ENCODE measurements at places on chromosomes 1 and 21. TPM values are rescaled to one million over a fixed set of nuclear protein-coding genes. Genes with fewer than 3 reads are reported as not detected.

- no peak for DNase-seq
Measured at GRCh38 chr1:184212649-184213314, 161.3 kb downstream of the TSEN15 start.

DNA sequence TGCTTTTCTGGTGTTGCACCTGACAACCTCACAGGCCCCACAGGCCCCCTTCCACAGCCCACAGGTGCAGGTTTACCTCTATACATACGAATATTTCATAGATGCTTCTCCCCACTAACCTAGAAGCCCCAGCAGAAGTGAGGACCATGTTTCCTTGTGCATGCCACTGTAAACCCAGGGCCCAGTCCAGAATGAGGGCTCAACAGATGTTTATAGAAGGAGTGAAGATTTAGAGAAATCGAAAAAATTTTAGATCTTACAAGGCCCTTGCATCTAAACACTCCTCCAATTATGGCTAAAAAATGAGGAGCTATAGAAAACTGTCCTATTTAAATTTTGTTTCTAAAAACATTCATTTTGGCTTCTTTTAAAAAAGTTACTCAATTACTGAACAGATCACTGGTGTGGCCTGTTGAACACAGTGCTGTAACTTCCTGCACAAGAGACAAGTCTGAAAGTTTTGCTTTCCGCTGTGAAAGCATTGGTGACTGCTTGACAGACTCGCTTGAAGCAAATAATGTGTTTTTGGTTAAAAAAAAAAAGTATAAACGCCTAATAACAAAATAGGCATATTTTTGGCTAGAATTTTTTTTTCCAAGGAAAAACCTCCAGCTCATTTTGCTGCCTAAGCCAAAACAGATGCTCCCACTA, 1.2 kb downstream of the ABCB10 start:
- DNase-seq: peak; percentile 16

DNA sequence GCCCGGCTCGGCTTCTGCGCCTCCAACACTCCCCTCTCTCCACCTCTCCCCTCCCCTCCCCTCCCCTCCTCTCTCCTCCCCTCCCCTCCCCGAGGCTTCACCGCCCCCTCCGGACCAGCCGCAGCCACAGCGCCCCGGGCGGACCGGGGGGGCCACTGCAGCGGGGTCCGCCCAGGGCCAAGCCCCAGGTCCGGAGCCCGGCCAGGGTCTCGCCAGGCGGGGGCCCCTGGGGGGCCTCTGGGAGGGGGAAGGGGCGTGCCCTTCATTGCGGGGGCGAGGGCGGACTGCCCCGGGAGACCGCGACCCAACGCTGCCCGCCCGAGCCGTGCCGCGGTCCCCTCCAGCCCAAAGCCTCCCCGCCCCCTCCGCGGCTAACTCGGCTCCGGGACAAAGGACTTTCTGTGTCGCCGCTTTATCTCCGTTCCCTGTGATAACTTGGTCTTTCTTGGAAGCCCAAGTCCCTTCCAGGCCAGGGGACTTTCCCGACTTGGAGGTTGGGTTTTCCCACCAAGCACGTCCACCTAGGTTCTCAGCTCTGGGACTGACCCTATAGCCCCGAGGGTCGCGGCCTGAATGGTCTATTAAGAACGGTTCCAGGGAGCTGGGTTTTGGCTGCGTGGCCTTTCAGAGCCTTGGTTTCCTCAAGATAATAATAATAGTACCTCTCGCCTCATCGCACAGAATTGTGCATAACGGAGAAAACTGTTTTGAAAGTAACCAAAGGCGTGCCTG, at the start of gene UBQLN4:
Gene UBQLN4, minus strand, starts transcription at position 31 of the 732 bp plus-strand sequence. CDS start 97 bp downstream, outside the sequence.
- DNase-seq: peak; percentile 90

- peak; percentile 32 for DNase-seq
Measured at GRCh38 chr1:205983925-205984725, 19.1 kb downstream of the RAB7B start.

GRCh38 chr1:101119289-101119688, 93.7 kb upstream of the DPH5 start:
- no peak for DNase-seq

- no peak for DNase-seq
Measured at GRCh38 chr1:228979325-228979699, 244.0 kb downstream of the RHOU start.

- no peak for DNase-seq
Measured at GRCh38 chr21:14403681-14404318, 20.9 kb upstream of the HSPA13 start.

- no peak for DNase-seq
Measured at GRCh38 chr1:243431591-243431990, 175.8 kb downstream of the SDCCAG8 start.

GRCh38 chr1:167440776-167441175, 77.6 kb downstream of the CD247 start:
- no peak for DNase-seq

DNA sequence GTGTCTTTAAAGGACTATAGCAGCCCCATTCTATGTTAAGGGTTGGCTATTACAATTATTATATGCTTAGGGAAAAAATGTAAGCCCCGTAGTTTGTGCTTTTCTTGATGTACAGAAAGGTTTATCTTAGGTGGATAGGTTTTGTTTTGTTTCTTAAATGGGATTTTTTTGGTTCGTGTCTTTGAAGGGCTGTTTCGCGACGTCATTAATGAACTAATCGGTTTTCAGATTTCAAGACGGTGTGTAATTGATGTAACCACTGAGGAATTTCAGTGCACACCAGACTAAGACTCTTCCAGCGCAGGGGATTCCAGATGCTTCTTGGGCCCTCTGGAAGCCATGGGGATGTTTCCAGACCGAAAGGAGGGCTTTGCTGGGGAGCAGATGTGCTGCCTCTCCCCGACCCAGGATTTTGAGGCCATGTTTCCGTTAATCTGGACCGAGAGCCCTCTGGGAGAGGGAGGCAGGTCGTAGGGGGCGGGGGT, 4.8 kb upstream of the SIM2 start:
- DNase-seq: no peak

GRCh38 chr1:245409341-245410195, 254.8 kb downstream of the KIF26B start:
- no peak for DNase-seq

GRCh38 chr21:43902441-43902840, 37.4 kb downstream of the AGPAT3 start:
- no peak for DNase-seq

DNA sequence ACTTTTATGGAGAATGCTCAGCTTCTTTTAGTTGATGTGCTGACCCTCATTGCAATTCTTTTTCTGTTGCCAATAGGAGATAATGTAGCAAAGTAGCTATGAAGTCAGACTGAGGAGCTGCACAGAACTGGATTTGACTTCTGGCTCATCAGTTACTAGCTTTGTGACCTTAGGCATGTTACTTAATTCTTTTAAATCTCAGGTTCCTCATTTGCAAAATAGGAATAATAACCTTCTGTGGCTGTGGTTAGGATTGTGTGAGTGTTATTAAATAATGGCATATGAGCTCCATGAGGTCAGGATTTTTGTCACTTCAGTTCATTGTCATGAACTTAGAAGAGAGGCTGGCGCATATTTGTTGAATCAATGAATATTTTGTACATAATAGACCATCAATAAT, 237.6 kb upstream of the SGIP1 start:
- DNase-seq: no peak

GRCh38 chr1:173448945-173449344, 28.2 kb upstream of the PRDX6 start:
- DNase-seq: no peak

DNA sequence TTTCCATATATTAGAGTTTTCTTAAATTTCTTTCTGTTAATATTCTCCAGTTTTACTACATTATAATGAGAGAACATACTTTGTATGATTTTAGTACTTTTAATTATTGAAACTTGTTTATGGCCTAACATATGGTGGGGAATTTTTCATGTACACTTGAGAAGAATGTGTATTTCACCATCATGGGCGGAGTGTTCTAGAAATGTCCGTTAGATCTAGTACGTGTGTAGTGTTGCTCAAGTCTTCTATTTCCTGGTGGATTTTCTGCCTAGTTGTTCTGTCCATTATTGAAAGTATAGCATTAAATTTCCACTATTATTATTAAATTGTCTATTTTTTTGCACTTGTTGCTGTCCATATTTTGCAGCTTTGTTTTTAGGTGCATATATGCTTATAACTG, 64.0 kb upstream of the RGS21 start:
- no peak for DNase-seq

- no peak for DNase-seq
Measured at GRCh38 chr21:35399002-35399530, 350.0 kb upstream of the RUNX1 start.

DNA sequence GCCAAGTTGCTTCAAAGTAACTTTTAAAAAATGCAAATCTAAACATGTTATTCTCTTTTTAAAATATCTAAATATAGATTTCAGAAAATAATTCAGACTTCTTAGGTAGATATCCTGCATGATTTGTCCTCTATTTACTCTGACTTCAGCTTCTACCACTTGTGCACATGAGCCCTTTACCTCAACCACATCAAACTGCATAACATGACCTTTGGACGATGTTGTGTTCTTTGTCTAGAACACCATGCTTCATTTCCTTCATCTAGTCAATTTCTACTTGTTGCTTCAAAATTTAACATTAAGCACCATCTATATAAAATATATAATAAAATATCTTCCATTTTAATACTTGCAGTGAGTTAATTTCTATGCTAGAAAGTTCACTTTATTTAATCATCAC, 96.9 kb downstream of the PLPP3 start:
- DNase-seq: no peak

The AKR7A3 gene
- total RNA-seq: 0.35 TPM

The FNBP1L gene
- total RNA-seq: 1.3 TPM

The SPATA45 gene
- not detected for total RNA-seq

The LHX4 gene
- total RNA-seq: not detected
